ENCODE measurements at places on chromosomes 5 and 9.

DNA sequence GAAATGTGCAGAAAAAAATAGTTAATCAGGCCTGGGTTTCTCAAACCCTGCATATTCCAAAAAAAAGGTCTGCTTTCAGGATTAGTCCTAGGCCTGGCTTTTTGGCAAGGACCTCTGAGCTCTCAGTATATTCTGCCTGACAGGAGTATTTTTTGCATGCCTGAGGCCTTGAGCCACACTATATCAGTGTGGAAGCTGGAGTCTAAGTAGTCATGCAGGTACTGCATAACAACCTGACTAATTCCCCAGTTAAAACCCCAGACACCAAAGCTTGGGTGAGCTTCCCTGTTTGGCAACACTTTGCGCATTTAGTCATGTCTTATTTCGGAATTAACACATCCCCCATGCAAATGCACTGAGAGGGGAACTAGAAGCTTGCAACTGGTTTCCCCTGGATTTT, 359.5 kb downstream of the CETN3 start:
- DNase-seq, result peak; percentile 51

DNA sequence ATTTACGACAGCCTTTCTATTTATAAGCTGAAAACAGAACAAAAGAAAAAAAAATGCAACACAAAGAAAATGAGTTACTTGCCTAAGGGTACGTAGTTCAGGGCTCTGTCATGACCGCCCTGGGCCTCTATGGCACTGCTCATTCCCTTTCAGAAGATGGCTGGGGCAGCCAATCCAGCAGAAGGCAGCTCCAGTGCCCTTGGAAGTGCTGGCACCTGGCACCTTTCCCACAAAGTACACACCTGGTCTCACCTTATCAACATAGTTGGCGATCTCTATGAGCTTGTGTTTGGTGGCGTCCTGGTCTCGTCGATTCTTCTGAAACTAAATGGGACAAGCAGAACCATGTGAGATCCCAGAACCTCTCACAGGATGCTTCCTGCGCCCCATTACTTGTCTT, 53.2 kb downstream of the NIPAL4 start:
- no peak for DNase-seq

- DNase-seq, result no peak
Observed at GRCh38 chr9:133489253-133490190, 10.6 kb upstream of the SLC2A6 start.

DNA sequence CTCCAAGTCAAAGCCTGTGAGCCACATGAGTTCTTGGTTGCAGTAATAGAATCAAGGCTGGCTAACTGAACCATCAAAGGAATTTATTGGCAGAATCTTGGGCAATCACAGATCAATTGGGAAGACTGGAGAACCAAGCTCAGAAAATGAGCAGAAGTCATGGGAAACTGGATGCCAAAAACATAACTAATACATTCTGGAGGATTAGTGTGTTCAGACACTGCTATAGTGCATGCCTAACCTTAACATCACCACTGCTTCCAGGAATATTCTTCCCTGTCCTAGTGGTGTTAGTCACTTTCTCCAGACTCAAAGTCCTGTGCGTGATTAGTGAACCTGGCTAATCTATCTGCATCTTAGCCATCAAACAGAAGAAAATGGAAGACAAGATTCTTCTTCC, 843.7 kb downstream of the EFNA5 start:
- peak; percentile 32 for DNase-seq

DNA sequence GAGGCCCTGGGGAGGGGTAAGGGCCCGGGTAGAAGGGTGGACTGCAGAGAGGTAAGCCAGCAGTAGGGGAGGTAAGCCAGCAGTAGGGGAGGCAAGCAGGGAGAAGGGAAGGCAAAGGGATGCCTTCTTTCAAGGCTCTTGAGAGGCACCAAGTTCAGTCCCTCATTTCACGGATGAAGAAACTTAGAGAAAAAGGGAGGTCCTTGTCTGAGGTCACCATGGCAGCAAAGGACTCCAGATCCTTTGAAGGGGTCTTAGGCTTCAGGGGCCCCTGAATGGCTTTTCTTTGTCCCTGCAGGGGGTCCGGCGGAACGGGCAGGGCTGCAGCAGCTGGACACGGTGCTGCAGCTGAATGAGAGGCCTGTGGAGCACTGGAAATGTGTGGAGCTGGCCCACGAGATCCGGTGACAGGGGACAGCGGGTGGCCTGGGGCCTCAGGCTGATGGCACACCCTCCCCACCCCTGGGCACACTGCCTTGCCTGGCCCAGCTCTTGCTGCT, 42.6 kb downstream of the RGS3 start:
- no peak for DNase-seq

DNA sequence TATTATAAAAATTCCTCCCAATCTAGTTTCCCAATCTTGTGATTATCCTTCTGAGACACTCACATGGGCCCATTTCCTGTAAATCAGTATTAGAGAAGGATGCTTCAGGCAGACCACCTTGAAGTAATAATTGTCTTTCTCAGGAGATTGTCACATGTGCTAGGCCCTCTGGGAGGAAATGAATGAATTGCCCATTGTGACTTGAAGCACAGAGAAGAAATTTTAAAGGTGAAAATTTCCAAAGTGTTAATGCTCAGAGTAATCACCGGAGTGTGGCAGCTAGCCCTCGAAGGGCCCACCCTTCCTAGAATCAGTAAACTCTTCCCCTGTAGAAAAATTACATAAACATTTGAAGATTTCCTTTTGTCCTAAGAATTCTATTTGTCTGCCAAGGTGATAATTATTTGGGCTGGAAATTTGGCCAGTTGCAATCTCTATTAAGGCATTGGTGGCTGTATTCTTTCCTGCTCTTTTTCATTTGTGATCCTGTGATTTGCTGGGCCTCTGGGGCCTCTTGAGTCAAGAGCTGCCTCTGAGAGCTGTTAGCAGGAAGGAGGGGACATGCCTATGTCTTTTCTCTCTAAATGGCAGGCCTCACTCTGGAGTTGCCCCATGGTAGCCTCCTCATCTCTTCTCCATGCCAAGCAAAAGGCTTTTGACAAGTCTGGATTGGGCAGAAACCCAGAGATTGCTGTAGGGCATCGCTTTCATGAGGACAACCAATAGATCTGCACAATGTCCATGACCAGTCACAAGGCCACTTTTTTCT, 371.5 kb upstream of the ACTBL2 start:
- no peak for DNase-seq

GRCh38 chr5:150782850-150783249, 4.3 kb downstream of the SMIM3 start:
- DNase-seq, result no peak

- no peak for DNase-seq
Observed at GRCh38 chr5:102762562-102763227, 7.6 kb downstream of the PAM start.

- DNase-seq, result peak; percentile 75
Observed at GRCh38 chr9:107020040-107020530, 157.1 kb downstream of the ZNF462 start.

DNA sequence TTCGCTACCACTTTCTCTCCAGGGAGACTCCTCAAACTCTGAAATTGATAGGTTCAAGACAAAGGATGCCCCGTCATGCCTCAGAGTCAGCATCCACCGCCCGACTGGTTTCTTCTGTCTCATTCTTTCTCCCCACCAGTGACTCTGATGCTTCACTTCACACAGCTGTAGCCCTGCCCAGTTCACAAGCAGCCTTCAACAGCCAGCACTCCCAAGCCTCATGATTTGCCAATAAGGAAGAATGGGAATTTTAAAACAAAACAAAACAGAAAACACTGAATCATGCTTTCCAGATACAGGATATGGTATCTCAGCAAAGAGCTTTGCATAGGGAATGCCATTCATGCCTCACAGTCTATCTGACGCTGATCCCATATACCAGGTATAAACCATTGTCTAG, 371.2 kb upstream of the RORB start:
- no peak for DNase-seq

DNA sequence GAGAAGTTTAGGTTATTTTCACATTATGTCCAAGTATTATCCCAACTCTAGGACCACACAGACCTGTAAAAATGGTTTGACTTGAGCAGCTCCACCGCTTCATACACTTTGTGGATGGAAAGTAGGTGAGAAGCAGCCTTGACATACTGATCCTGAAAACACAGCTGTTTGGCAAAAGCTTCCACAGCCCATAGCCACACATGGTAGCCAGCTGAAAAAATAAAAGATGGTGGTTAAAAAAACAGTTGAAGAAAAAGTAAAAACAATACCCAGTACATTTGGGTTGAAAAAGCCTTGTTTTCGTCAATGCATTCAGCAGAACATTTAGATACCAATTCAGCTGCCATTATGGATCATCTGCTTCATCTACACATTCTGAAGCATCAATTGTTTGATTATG, 36.7 kb downstream of the GEMIN5 start:
- no peak for DNase-seq

DNA sequence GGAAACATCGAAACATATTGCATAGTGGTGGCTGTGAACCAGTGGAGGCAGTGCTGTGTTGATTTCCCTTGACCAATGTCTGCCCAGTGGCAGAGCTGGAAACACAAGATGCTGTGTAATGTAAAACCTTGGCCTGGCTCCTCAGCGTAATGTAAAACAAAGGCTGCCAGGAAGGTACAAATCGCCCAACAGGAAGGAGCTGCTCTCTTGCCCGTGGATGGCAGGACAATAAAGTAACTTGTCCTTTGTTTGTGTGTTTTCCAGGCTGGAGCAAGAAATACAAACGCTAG, 143.4 kb downstream of the PALM2AKAP2 start:
- DNase-seq, result no peak

DNA sequence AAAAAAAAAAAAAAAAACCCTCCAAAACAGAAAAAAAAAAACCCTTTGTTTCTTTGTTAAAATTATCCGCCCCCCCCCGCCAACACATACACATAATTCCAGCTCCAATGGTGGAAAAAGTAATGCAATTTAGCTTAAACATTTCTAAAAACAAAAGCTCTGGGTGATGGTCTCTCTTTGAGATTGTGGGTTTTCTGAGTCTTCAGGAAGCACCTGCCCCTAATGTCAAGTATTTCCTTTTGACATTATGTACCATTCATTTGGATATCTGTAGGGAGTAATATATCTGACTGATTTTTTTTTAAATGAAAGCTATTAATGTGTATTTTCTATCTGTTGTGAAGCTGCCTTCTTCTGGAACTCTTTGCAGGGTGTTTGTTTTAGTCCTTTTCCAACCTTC, 389.7 kb downstream of the TAF11L14 start:
- no peak for DNase-seq

DNA sequence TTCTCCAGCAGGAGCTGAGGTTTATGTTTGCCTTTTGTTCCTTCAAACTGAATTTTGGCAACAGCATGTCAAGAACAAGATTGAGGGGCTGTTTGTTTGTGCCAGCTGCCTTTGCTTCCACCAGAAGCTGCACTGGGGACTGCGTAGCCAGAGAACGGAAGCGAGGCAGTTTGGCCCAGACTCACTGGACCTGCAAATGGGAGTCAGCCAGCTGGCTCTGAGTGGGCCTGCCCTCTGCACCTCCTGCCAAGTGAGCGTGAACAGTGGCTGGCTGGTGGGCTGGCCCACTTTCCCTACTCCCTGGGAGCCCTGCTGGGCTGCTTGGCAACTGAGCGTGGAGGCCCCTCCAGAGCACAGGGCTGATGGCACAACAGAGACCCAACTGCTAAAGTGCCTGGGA, 111.6 kb downstream of the GALNT10 start:
- no peak for DNase-seq

DNA sequence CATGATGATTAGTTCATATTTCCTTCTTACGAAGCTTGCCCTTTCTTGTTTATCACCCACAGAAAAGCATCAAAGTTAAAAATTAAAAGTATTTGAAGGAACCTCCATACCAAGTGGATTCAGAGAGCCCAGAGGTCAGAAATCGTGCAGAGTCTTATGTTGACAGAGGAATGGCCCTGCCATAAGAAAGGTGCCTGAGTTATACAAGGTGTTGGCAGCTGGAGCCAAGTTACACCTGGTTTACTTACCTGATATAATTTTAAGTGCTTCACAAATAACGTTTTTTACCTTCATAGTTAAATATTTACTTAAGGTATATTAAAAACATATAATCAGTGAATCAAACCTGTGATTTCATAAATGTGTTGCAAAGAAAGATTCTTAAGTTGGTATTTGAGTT, 42.3 kb upstream of the DHFR start:
- DNase-seq, result no peak

DNA sequence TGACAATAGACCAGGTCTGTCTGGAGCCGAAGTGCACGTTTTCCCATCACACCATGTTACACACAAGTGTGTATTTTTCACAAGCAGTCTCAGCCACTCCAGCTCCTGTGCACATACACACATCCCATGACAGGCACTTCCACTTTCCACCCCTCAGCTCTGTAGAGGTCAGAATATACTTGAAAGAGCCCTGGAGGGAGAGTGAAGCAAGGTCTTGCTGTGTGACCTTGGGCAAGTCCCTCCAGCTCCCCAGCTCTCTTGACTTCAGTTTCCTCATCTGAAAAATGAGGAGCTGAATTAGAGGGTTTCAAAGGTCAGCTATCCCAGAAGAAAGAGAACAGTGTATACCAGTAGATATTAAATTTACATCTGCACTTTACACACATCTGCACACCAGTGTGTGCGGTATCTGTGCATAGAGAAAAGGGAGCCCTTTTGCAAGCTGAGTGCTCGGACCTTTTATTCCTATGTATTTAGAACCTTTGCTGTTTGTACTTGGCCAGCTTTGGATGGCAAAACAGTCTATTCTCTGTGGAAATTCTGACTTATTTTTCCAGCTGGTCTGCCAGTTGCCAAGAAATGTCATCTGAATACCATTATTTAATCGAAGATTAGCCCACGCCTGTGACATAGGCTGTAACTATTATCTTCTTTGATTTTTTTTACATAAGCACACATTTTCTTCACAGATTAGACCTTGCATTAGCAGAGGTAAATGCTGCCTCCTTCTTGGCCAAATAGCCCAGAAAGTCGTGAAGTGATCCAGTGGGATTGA, 528.0 kb downstream of the BNC2 start:
- DNase-seq, result no peak

- DNase-seq, result no peak
Observed at GRCh38 chr5:132753135-132753987, 6.1 kb downstream of the CCNI2 start.

GRCh38 chr9:76732341-76732958, 31.8 kb upstream of the PCA3 start:
- DNase-seq, result no peak

- DNase-seq, result no peak
Observed at GRCh38 chr5:171312129-171312974, 3.3 kb downstream of the TLX3 start.

GRCh38 chr9:98043915-98044314, 12.6 kb upstream of the NANS start:
- no peak for DNase-seq

Measured in NCI-H226 (cell line).